ENCODE measurements at places on chromosomes 11 and 22.

DNA sequence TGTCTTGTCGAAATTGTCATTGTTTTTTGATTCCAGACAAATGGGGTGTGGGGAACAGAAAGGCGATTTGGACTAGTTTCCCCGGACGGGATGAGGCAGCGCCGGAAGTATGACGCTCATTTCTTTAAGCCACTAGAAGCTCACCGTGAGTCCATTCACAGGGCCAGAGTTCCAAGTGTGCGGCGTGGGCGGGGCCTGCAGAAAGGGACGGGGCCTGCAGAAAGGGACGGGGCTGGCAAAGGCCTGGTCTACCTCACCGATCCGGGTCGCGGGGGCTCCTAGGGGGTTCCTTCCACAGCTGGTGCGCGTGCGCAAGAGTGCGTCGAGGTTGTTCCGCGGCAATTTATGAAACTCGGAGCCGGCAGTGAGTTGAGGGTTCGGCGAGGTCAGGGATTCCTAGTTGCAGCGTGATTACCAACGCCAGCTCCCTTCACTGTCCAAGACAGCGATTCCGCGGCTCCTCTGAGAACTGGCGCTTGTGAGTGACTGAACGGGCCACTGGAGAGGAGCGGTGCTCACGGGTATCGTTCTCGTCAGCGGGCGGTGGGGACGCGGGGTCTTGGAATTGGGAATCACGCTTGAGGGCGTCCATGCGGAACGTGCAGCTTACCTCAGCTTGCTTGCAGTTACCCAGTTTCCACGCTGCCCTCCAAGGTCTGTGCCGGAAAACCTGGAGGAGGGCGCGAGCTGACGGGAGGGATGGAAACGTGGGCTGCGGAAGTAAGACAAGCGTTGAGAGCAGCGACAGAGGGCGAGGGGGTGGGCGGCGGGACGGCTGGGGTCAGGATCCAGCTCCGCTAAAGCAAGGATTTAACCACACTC is at the start of gene ZNF215:
Gene ZNF215, plus strand, starts transcription at position 219 of the 822 bp plus-strand sequence. CDS start 5,847 bp downstream, outside the sequence.
- peak; percentile 51 for DNase-seq

DNA sequence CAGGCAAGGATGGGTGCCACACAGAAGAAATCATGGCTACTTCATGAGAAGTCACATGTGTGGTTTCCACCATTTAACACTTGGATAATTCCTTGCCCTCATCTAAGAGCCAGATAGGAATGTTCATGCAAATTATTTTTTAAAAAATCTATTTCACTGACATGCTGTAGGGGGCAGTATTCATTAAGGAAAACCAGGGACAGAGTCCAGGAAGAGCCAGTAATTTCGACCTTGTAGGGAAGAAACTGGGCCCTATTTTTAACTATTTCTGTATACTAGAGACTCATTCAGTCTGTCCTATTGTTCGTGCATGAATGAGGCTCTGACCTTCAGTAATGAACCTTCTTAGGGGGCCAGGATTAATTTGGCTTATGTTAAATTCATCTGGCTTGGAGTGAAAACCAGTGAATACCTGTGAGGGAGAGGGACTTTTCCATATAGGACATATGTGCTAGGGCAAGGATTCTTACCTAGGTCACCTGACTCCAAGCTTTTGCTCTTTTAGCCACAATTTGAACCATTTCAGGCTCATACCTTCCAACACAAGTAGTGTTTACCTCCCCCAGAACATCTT is 192.7 kb downstream of the NAV2 start:
- DNase-seq: no peak

DNA sequence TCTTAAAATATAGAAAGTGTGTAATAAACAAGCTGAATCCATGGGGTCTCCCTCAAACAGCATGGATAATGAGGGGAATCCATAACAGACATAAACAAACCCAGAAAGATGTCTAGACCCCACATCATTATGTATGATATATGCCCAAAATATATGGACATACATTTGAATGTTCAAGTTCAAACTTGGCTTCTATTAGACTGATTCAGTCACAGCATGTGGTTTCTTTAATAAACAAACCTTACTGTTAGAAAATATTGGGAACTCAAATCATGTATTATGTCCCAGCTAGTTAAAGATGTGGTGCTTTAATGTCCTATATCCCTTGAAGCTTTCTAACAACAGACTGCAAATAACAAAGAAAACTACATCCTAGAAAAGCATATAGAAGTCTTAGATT is 228.6 kb downstream of the SOX6 start:
- DNase-seq: no peak

- DNase-seq: no peak
Observed at GRCh38 chr11:94169516-94169915, 40.9 kb downstream of the PANX1 start.

- no peak for DNase-seq
Observed at GRCh38 chr11:36122671-36123070, 166.6 kb downstream of the COMMD9 start.

- DNase-seq: no peak
Observed at GRCh38 chr22:45783021-45783420, 111.4 kb downstream of the ATXN10 start.

- no peak for DNase-seq
Observed at GRCh38 chr11:2136952-2137201, 2.3 kb downstream of the IGF2 start.

All from NCI-H524 treated with DMSO at 0.1 percent for 48 hours (cell line).